NCI-H1694 (cell line): ENCODE measurements at places on chromosomes 3 and 15.

DNA sequence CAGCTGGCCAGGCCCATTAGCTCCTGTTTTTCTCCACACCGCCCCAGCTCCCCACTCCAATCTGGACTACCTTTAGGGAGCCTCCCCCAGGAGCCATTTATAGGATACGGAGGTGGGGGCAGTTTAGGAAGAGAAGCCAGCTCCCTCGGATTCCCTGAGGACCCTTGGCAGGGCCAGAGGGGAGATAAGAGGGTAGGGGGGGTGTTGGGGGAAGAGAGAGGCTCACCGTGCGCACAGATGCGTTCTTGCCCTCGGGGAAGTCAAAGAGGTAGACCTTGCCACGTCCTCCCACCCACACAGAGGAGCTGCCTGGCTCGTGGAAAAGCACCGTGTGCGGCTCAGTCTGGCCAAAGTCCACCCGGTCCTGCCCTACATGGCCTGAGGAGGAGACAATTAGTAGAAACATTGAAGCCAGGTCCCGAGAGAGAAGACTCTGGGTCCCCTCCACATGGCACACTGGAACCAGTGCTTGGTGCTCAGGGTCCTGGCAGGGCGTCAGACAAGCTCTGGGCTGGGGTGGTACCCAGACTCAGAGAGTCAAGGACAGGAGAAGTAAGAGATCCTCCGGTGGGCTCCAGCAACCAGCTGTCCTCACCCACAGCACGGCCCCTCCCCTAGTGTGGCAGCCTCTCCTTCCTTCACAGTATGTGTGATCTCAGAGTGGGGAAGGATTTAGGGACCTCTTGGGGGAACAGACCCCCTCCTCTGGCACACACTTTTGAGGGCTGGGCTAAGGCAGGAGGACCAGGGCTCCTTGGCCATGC lies 15.0 kb downstream of the SEMA7A start:
- DNase-seq: no peak

- DNase-seq: no peak
Observed at GRCh38 chr15:85642693-85643066, 152.0 kb downstream of the KLHL25 start.

DNA sequence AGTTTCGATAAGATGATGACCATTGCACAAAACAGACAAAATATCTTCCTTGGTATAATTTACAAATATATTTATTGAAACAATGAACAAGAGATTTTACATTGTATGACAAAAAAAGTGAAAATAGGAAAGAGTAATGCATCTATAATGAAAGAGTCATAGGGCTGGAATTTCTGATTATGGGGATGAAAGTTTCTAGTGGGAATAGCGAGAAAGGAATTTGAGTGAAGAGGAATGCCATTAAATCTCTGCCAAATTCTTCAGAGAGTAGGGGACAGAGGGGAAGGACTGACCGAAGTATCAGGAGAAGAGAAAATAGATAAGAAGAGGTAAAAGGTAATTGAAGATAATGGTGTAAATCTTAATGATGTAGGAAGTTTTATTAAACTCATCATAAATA lies 125.4 kb downstream of the VGLL3 start:
- no peak for DNase-seq

GRCh38 chr3:195163719-195164572 lies 107.0 kb downstream of the XXYLT1 start:
- no peak for DNase-seq

DNA sequence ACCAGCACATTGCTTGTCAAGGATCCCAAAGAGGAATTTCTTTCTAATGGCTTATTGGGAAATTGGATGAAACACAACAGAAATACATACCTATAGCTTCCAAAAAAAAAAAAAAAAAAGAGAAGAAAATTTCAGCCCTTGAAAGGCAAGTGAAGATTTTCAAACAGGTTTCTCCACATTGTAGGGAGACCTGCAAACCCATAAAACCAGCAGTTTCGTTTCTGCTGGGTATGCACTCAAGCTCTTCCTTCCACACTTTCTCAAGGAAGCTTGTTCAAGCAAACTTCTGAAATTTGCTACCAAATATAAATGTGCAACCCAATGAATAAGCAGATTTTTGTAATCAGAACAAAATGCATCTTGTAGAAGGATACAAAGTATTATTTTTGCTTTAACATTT lies 15.9 kb upstream of the SH3BP5 start:
- no peak for DNase-seq

DNA sequence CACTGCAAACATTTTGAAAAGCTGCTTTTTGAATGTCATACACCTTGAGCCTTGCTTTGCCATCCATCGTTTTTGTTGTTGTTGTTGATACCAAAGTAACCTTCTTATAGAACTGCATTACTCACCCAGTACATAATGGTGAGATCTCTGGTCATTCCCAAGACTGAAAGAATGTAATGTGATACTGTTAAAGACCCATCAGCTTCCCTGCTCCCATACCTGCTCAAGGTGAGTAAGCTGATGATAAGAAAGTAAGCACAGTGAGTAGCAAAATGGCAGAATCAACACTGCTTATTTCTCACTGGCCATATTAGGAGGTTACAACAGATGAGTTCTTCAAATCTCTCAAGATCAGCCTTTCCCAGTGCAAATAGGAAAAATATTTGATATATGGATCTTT lies 89.8 kb downstream of the CADPS start:
- no peak for DNase-seq

GRCh38 chr3:195105389-195105788 lies 165.6 kb downstream of the XXYLT1 start:
- DNase-seq: no peak

DNA sequence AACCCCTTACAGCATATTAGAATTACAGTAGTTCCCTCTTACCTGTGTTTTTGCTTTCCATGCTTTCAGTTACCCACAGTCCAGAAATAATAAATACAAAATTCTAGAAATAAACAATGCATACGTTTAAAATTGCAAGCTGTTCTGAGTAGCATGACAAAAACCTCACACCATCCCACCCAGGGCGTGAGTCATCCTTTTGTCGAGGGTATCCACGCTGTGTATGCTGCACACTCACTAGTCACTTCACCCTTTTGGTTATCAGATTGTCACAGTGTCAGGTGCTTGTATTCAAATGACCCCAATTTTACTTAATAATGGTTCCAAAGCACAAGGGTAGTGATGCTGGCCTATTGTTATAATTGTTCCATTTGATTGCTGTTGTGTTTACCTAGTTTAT lies 72.5 kb upstream of the P3H2 start:
- DNase-seq: no peak

DNA sequence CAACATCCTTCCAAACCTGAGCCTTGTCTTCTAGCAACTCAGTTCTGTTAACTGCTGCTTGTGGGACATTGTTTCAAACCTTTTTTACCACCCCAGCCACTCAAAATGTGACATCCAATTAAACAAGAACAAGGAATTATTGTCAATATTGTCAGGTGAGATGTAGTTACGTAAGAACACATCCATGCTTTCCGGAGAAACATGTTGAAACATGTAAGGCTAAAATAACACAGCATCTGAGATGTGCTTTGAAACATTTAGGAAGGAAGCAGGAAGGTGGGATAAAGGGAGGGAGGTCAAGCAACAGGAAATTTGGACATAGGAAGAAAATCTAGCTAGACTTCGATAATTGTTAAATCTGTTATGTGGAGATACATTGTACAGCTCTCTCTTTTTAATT lies 50.9 kb upstream of the PRICKLE2 start:
- no peak for DNase-seq

- no peak for DNase-seq
Observed at GRCh38 chr3:116192464-116192863, 252.8 kb downstream of the LSAMP start.

GRCh38 chr3:60363817-60364216 lies 887.4 kb downstream of the FHIT start:
- peak; percentile 9 for DNase-seq

DNA sequence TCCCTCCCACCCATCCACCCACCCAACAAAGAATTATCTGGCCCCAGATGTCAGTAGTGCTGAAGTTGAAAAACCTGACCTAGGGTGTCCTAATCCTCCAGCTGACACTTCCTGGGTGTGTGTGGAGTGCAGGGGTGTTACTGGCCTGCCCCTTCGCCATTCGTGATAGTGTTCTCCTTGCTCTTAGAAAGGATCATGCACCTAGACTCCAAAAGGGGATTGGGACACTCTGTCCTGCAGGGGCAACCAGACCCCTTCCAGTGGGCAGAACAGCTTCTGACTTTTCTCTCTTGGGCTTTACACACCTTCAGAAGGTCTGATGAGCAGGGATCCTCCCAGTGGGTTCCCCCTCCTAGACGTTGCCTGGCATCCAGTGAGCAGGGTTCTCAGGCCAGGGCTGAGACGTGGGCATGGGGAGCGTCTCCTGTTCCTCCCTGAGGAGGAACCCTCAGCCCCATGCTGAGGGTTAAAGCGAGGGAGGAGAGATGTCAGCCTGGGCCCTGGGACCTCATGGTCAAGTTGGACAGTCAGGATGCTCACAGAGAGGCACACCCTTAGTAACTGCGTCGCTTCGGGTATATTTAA lies 75.0 kb downstream of the AAGAB start:
- DNase-seq: no peak

- no peak for DNase-seq
Observed at GRCh38 chr15:95600884-95601283, 729.6 kb upstream of the NR2F2 start.

- no peak for DNase-seq
Observed at GRCh38 chr3:71087143-71088018, 496.1 kb downstream of the FOXP1 start.

GRCh38 chr3:179076243-179077027 lies 4.8 kb upstream of the ZMAT3 start:
- DNase-seq: no peak

DNA sequence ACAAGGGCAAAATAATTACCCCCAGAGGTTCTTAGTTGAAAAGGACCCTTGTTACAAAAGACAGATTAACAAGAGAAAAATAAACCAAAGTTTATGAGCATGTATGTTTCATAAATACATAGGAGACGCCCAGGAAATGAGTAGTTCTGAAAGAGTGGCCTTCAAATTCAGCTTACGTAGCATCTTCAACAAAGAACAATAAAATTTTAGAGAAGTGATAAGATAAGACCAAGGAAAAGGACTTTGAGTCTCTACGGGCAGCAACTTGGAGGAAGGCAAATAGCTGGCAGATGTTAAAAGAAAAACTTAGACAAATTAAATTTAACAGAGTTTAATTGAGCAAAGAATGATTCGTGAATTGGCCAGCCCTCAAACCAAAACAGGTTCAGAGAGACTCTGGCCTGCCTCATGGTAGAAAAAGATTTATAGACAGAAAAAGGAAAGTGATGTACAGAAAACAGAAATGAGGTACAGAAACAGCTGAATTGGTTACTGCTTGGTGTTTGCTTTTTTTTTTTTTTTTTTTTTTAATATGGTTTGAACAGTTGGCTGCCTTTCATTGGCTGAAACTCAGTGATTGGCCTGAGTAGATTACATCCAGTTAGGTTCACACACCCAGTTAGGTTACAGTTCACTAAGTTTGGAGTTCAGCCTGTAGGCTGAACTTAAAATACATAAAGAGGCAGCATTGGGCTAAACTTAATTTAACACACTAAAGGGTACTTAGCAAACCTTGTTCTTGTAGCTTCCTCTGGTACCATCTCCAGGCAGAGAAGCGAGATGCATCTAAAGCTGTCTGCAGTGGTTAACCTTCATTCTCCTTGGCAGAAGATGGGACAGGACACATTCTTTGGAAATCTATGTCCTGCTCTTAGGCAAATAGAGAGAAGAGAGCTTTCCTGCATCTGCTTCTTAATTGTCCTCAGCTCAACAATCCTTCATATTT lies 23.2 kb downstream of the C2CD4B start:
- no peak for DNase-seq

GRCh38 chr3:42490243-42490642 lies 12.2 kb upstream of the VIPR1 start:
- no peak for DNase-seq

DNA sequence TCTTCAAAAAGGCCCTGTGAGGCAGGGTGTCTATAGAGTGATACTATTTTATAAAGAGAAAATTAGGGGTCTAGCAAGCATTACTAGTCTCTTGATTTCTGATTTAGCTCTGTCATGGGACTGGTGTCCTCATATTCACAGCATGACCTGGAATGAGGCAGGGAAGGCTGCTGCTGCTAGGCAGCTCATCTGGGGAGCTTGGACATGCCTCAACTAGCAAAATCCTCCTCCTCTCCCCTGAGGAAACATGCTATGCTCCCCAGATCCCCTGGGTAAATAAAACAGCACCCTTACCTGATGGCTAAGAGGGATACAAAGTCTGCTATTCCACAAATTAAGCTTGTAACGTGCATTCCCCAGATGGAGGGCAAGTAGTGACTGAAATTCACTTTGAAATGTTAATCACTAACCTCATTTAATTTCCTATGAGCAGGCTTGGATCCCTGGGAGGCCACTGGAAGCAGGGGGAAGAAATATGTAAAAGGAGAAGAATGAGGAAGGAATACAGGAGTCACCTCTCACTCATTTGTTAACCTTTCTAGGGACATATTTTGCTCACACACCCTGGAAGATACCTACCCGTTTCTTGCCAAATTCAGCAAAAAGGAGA lies 709.4 kb downstream of the SQOR start:
- no peak for DNase-seq

GRCh38 chr15:67018441-67018840 lies 47.0 kb upstream of the SMAD3 start:
- DNase-seq: no peak

DNA sequence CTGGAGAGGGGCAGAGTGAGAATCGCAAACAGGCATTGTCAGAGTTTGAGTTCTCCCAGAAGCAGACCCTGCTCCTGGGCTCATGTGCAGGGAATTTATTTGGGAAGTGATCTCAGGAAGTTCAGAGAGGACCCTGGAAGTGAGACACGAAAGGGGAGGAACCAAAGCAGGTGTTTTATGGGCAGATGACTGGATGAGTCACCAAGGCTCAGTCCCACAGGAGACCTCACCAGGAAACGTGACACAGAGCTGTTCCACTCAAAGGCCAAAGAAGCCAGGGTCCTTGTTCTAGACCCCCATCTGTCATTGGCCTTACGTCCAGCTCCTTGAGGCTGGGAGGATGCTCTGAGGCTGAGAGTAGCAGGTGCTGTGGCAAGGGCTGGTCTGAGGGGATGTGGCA lies 43.4 kb upstream of the SEC22A start:
- no peak for DNase-seq

- DNase-seq: no peak
Observed at GRCh38 chr15:100471933-100472332, 56.8 kb downstream of the CERS3 start.

GRCh38 chr3:52696830-52697631 lies 8.6 kb downstream of the GLT8D1 start:
- no peak for DNase-seq

- DNase-seq: no peak
Observed at GRCh38 chr3:150729682-150730360, 26.1 kb upstream of the ERICH6 start.
